ENCODE measurements at places on chromosomes 6 and 20.

- DNase-seq, result no peak
Measured at GRCh38 chr6:1695546-1696462, 86.1 kb downstream of the FOXC1 start.

DNA sequence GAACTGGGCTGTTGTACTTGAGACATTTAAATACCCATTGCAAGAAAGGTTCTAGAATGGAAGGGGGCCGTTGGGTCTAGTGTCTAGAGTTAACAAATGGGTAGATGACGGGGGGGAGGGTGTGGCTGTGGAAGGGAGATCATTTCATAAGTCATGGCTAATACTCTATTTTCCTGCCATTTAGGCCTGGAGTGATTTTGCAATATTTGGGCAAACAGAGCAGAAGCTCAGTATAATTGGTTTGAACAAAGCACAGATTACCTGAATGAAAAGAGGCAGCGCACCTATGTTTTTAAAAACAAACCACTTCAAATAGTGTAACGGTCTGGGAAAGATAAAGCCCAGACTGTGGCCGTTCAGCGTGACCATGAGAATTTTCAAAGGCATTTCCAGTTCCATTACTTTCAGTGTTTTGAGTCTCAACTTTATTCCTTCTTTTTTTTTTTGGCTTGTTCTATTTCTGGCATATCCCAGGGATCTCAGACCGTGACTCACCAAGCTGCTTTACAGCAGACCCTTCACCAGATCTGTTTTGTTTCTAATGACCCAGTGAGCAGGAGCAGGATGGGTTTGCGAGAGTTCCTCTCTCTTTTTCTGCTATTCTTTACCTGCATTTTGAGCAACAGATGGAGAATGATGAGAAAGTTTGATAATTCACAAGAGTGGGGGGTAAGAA lies 73.7 kb downstream of the LYRM2 start:
- DNase-seq, result no peak

DNA sequence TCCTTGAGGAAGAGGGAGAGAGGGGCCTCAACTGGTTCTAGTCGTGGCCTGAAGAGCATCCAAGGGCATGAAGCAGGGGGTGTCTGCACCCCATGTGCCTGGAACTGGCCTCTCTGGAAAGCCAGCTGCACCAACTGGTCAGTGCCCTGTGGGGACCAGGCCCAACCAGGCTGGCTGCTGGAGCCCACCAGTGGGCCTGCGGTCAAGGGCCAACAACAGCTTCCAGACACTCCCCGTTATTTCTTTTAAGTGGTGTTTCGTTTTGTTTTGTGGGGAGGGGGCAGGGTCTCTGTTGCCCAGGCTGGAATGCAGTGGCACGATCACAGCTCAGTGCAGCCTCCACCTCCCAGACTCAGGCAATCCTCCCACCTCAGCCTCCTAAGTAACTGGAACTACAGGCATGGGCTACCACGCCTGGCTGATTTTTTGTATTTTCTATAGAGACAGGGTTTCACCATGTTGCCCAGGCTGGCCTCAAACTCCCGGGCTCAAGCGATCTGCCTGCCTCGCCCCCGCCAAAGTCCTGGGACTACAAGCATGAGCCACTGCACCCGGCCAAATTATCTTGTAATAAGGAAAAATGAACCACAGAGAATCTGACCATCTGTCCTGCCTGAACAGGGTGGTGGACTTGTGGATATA lies 11.9 kb upstream of the C20orf144 start:
- no peak for DNase-seq

DNA sequence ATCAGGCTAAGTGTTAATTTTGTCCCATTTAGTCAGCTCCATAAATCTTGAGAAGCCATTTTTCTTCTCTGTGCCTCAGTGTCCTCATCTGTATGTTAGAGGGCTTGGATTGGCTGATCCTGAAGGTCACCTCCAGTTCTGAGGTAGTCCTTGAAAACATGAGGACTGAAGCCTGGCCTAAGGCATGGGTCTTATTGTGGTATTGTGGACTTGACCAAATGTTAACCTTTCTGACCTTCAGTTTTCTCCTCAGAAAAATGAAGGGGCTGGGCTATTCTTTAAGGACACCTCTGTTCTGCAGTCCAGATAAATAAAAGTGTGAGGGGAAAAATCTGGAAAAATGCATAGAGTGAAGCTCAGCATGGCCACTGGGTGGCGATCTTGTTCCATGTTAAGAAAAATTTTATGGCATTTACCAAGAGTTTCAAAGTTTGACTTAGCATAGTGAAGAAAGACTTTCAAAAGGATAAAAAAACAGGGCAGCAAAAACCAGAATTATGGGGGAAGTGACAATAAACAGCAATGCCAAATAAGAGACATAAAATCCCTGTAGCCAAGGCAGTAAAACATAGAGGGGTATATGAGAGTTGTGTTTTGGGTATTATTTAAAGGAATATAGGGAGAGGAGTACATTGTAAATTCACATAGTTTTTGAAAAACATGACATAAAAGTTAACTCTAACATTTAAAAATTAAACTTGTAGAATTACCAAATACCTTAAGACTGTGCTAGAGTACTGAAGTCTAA lies 13.2 kb upstream of the TFB1M start:
- DNase-seq, result no peak

DNA sequence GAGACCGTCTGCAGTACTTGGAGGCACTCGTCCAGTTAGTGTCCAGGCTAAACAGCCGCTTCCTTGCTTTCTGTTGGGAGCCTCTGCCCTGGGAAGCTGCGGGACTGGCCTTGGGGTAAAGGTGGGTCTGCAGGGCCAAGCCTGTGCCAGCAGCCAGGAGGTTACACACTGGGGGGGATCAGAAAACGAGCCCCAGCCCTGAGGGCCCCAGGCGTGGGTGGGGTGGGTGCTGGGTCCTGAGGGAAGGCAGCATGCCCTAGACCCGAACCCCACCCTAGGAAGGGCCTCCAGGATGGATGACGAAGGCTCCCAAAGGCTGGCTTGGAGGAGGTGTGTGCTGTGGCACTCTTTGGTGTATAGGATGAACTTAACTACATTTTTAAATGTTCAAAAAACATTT lies 335.2 kb downstream of the ZFAND3 start:
- DNase-seq, result no peak

DNA sequence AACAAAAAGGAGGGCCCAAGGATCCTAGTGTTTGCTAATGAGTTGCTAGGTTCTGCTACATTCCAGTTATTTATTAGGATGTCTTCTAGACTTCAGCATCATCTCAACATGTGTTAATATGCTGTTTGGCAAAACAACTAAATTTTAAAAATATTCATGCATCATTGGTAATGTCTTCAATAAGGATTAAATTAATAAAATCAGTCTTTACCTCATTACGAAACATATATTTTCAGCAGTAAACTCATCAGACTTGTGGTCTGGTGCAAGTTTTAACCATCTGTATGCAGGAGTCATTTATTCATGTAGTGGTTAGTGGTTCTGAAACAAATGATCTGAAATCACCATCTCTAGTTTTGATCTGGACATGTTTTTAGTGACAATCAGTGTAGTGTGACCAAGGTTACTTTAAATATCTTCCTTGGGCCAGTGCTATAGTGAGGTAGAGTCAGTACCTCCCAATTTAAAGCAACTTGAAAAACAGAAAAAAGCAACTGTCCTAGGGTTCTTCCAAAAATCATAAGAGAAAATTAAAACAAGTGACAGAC lies 85.0 kb upstream of the KCNK16 start:
- no peak for DNase-seq

DNA sequence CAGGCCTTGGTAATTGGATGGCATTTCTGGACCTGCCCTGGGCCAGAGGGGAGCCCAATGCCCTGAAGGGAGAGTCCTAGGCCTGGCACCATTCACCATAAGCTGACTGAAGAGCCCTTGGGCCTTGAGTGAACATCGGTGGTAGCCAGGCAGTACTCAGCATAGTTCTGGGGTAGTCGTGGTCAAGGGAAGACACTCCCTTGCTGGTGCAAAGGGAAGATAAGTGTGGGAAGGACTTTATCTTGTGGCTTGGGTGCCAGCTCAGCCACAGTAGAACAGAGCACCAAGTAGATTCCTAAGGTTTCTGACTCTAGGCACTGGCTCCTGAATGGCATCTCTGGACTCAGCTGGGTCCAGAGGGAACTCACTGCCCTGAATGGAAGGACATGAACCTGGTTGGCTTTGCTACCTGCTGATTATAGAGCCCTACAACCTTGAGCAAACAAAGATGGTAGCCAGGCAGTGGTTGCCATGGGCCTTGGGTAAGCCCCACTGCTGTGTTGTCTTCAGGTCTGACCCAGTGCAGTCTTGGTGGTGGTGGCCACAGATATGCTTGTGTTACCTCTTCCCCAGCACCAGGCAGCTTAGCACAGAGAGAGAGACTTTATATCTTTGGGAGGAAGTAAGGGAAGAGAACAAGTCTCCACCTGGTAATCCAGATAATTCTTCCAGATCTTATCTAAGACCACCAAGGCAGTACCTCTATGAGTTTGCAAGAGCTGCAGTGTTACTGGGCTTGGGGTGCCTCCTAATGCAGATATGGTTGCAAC lies 83.5 kb downstream of the PRDM13 start:
- no peak for DNase-seq

DNA sequence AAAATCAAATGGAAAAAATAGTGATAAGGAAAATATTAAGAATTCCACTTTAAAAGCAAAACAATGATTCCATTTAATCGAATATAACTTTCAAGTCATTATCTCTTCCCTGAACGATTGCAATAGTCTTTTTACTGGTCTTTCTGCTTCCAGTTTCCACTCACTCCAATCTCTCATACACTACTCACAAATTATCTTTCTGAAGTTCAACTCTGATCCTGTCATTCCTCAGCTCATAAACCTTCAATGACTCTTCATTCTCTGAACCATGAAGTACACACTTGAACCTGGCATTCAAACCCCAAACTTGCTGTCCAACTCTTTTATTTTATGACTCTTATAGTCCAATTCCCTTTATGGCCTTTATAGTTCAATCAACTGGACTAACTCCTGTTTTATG lies 304.1 kb upstream of the TCF21 start:
- DNase-seq, result no peak

DNA sequence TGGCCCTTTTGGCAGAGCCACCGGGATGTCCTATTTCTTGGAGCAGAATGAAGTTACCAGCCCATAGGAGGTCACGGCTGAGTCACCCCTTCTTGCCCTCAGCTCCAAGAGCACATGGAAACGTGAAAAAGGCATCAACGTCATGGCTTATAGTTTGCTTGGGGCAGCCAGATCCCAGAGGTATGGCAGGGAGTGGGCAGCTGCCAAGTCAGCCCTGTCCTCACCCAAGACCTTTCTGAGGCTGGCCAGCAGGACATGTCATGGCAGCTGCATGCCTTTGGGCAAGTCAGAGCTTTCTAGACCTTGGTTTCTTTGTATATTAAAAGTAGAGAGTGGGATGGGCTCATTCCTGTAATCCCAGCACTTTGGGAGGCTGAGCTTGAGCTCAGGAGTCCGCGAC lies 8.2 kb upstream of the MDFI start:
- DNase-seq, result no peak

GRCh38 chr6:144349690-144350527 lies 64.8 kb downstream of the UTRN start:
- DNase-seq, result no peak

- DNase-seq, result no peak
Measured at GRCh38 chr6:167096991-167097390, 25.9 kb upstream of the CCR6 start.

GRCh38 chr20:32556312-32557184 lies 28.6 kb downstream of the NOL4L start:
- peak; percentile 36 for DNase-seq

DNA sequence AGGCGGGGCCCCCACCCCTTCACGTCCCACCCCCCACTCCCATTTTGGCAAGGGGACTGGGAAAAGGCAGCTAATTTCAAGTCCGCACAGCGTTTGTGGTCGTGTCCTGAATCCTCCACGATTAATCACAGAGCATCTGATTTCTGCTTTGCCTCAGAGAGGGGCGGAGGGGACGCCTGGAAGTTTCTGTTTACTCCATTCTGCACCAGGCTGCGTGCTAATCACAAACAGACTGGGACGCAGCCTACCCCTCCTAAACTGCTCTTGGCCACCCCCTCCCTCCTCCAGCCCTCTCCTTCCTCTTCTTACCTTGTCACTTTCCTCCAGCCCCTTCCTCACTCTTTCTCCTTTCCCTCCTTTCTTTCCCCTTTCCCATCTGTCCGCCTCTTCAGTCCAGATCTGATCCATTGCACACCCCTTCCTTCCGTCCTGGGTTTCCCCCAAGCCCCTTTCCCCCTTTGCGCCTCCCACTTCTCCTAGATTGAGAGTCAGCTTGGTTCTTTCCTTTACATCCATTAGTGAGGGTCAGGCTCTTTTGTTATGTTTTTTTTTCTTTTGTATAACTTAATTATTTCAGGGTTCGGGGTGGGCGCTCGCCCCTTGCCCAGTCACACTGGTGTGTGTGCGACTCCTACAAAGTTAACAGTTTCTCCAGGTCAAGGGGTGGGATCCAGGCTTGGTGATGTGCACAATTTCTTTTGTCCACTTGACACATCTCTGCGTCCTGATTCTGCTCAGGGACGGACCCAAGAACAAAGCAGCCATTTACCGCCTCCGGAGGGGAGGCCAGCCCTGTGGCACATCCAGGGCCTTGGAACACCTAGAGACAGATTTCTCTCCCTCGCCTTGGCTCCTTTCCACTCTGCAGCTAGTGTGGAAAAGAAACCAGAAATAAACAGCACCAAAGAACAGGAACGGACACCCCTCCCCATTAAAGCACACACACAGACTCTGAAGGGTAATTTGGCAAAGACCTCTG lies 520 bp upstream of the RIPOR3 start:
- DNase-seq, result no peak

DNA sequence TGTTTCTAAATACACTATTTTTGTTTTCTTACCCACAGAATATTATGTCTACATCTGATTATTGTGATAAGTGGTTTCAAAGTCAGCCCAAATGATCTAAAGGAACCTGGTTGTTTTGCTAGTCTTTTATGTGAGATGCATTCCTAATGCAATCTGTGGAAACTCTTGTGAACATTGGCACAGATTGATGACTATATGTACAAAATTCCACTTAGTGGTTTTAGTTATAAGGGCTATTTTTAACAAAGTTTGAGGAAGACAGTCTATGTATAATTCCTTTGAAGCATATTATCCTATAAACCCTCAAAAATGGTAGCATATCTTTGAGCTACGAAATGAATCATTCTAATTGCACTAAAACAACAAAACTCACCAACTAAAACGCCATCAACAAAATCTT lies 140.9 kb downstream of the GRIK2 start:
- no peak for DNase-seq

DNA sequence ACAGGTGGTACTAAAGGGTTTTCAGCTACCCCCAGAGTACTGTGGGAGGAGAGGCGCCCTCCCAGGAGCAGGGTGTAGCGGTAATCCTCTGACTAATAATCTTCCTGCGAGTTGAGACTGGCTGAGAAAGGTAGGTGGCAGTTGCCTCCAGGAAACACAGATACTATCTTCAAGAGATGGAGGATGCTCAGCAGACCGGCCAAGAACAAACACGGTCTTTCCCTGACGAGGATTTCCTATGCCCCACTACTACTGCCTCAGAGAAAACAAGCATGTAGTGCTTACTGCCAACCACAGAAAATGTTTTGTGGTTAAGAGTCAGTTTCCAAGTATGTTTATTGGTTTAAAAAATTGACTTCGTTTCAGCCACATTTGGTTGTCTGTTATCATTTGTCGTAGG lies 26.8 kb downstream of the C6orf89 start:
- DNase-seq, result no peak

GRCh38 chr6:155106456-155107115 lies 111.5 kb downstream of the TIAM2 start:
- no peak for DNase-seq
